Activated CD4-positive, alpha-beta T cell treated with anti-CD3 and anti-CD28 coated beads, Interleukin-2, Interleukin-4, amounts not matched to agents 100 ng/mL and 50 ng/mL, durations not matched to agents 16 hours and 8 hours (primary cell): ENCODE measurements at places on chromosomes 5 and 9.
A peak's percentile ranks its signal among the peaks of the same experiment; 100 is the strongest.

- peak; percentile 76 for DNase-seq
Measured at GRCh38 chr5:82676661-82677060, 398.5 kb upstream of the RPS23 start.

GRCh38 chr9:98894761-98895160 is 48.9 kb upstream of the COL15A1 start:
- no peak for DNase-seq

- no peak for DNase-seq
Measured at GRCh38 chr5:14325369-14325768, 182.2 kb downstream of the TRIO start.

DNA sequence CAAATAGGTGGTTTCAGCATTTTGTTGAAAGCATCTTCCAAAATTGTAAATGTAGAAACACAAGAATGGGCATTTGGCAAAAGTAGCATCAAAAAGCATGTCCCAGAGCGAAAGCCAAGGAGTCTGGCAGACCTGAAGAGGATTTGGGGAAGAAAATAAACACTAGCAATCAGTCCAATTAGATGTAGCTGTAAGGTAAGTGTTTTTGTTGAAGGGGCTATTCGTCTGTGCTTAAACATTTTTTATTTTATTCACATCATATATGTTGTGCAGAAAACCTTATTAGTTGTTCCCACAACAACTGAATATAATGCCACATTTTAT is 954.1 kb upstream of the COX7C start:
- no peak for DNase-seq

DNA sequence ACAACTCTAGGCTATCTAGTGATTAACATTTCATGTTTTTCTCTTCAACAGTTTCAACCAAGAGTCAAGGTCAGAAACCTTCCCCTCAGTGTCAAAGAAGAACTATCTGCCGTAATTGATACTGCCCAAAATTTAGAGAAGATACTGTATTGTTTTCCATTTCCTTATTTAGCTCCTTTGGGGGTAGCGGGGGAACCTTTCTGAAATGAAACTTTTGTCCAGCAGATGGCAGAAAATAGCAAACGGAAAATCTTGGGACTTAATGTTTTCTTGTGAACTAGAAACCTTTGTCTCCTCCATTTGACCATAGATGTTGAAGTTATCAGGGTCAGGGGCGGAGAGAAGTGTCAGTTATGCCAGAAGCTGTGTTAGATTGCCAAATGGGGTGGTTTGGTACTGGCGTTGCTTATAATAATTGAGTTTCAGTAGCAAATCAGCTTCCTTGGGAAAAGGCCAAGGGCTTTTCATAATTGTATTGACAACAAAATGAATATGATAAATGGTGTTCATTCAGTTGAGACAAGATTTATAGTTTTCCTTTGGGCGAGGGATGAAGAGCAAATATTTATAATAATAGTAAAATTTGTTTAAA is 101.7 kb upstream of the TLX3 start:
- peak; percentile 34 for DNase-seq

- DNase-seq, result no peak
Measured at GRCh38 chr9:99425923-99426842, 204.1 kb downstream of the SEC61B start.

GRCh38 chr5:14156650-14157492 is 13.7 kb downstream of the TRIO start:
- no peak for DNase-seq

GRCh38 chr5:100186181-100186580 is 349.0 kb upstream of the FAM174A start:
- DNase-seq, result no peak

DNA sequence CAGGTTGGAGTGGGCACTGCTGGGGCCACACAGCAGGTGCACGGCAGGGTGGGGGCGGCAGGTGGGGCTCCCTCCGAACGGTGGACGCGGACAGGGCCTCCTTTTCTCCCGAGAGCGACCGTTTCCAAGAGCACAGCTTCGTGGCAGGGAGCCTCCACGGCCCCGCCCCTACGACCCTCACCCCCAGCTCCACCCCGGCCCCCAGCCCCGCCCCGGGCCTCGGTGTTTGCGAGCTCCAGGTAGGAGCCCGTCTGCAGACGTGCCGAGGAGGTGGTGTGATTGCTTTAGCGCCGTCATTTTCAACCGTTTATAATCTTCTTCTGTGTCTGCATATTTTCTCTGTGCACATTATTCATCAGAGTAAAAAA is 8.8 kb downstream of the GRIN1 start:
- no peak for DNase-seq

DNA sequence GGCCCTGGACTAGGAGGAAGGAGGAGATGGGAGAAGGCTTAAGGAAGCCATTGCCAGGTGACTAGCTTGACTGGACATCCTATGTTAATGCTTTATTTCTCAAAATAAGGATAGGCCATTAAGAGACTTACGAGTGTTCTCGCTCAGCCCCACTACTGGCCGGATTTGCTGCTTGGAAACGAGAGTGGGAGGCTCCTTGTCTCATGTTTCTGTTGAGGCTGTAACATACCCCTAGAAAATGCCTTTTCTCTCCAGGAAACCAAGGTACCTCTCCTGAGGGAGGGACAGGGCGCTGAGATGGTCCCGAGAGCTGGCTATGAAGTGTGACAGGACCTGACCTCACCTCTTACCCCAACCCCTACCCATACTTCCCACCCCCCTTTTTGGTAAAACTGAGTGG is 60.0 kb downstream of the RALGPS1 start:
- DNase-seq, result no peak

- DNase-seq, result no peak
Measured at GRCh38 chr9:37534901-37535300, 41.3 kb downstream of the FBXO10 start.

DNA sequence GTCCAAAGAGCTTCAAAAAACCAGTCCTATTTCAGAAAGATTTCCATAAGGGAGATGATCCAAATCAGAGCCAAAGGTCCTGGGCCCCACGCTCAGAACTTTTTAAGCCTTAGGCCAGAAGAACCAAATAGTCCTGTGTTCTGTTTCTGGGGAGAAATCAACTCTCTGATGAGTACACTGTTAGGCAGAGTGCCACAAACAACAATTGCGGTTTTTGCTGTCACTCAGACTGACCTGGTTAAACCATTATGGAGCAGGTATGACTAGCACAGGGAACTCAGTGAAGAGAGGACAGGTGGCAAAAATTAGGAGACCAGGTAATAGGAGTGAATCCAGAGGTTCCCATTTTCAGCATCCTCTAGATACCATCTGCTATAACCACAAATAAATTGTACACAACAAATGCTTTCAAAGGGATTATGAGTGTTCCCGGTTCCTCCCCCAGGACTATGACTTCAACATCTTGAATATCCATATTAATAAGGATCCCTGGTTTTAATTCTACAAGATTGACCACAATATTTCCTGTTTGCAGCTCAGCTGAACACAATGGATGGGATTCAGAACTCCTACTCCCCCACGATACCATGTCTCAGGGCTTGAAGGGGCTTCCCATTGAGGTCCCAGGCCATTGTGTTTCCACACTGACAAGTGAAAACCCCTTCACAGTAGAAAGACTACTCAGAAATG is 52.1 kb upstream of the FREM1 start:
- DNase-seq, result no peak
